GM12878 (cell line): ENCODE measurements at places on chromosomes 7 and 10. TPM values are rescaled to one million over a fixed set of nuclear protein-coding genes. Genes with fewer than 3 reads are reported as not detected.

- DNase-seq: no peak
These were observed 114.2 kb downstream of the TAF3 start for GRCh38 chr10:7932301-7933036.

GRCh38 chr7:156897673-156898072 is 4.7 kb upstream of the LMBR1 start:
- DNase-seq: no peak

- DNase-seq: no peak
These were observed 7.1 kb downstream of the JAZF1 start for GRCh38 chr7:28173531-28173930.

The CALCR gene
- total RNA-seq: not detected in 2 replicates

The SKIDA1 gene
- total RNA-seq: 0.13 and 0.72 TPM in 2 replicates

The OR6B1 gene
- total RNA-seq: not detected in 2 replicates

The AGMO gene
- not detected in 2 replicates for total RNA-seq
